ENCODE measurements at places on chromosomes 6 and 20.

DNA sequence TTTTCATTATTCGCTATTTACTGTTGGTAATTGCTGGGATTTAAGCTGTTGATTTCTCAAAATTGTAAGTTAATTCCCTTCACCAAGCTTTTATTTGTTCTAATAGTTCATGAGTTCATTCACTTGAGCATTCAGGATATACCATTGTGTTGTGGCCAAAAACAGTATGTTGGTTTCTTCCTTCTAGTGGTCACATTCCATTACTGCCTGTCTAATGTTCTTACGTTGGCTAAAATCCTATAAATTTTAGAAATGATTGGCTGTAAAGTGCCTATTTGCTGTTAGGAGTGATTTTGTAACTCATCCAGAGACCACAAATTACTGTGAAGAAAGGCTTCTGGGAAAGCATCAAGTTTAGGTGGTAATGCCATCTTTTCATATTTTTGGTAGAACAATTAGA lies 76.3 kb downstream of the FARS2 start:
- DNase-seq, result no peak

GRCh38 chr20:1493536-1493935 lies 2.3 kb upstream of the SIRPB2 start:
- no peak for DNase-seq

DNA sequence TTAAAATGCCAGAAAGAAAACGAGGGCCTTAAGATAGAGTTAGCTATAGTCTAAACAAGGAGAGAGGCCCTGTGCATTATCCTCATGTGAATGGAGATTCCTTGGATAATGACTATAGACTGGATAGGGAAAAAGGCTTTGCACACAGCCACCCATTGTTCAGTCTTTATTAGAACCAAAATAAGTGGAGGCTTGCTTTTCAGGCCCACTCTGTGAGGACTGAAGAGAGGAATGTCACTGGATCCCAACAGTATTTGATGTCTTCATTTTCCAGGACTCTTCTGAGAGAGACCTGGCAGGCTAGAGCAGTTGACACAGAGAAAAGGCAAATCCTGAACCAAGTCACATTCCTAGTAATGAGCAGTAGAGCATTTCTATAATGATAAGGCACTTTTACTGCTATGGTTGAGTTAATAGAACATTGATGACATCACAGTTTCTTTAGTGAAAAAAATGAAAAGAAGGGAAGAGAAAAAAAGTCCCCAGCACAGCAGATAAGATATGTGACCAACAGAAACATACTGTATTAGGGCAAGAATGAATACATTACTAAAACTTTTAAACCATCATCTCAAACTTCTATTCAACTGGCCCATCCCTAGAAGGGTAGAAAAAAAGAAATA lies 315.1 kb downstream of the EPHA7 start:
- DNase-seq, result no peak

GRCh38 chr6:108546079-108547049 lies 14.4 kb upstream of the FOXO3 start:
- DNase-seq, result no peak

DNA sequence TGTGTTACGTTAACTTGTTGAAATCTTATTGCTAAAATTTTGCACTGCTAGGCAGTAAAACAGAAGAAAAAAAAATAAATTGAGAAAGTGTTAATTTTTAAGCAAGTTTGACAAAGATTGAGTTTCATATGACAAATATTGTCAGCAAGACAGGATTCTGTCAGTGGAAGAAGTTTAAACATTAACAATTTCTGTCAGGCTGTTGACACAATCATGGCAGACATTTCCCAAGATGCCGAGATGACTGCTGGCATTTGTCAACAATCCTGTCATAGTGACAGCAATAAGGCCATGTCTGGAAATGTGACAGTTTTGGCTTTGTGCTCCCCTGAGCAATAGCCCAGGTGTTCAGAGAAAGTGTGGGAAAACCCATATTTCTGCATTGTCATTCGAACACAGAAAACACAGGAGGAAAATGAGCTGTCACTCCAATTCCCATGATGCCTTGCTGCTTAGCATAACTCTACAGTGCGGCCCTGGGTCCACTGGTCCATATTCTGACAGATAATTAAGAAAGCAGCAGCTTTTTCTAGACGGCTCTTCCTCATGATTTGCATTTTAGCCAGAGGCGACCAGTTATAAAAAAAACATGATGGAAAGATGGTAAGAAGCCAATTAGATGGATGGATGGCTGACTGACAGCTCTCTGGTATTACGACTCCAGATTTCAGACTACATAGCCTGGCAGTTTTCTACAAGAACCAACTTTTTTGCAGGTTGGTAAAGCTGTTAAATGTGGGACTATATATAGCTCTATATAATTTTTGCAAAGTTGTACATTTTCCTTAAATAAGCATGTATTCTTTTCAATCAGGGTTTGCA lies 43.6 kb upstream of the DEFB112 start:
- DNase-seq, result no peak
